ENCODE measurements at places on chromosomes 6 and 20.

DNA sequence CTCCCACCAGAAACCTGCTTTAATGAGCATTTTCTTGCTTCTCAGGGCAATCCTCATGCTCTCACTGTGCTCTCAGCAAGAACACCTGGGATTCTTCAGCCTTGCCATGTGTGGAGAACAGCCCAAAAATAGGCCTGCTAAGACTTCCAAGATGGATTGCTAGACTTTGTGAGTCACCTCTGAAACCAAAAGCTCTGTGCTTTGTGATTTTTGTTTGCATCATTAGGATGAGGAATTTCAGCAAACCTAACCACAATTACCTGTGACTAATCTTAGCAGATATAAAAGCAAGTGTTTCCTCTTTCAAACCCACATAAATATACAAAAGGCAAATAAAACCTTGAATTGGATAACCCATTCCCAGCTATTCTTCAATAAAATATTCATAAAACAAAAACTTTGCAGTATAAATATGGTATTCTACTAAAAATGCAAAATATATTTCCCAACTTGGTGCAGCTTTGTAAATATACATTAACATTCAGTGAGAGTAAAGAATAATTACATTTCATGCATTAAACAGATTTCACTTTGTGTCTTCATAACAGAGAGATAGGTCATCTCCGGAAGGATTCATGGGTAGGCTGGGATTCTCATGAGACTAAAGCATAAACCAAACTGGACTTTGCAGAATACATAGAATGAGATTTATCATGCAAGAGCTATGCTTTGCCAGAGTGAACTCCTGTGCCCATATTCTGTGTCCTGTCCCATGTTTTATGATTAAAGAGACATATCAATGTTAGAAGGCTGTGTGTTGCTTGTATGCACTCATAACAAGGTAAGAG, 33.5 kb downstream of the TPBG start:
- peak; percentile 96 for DNase-seq

DNA sequence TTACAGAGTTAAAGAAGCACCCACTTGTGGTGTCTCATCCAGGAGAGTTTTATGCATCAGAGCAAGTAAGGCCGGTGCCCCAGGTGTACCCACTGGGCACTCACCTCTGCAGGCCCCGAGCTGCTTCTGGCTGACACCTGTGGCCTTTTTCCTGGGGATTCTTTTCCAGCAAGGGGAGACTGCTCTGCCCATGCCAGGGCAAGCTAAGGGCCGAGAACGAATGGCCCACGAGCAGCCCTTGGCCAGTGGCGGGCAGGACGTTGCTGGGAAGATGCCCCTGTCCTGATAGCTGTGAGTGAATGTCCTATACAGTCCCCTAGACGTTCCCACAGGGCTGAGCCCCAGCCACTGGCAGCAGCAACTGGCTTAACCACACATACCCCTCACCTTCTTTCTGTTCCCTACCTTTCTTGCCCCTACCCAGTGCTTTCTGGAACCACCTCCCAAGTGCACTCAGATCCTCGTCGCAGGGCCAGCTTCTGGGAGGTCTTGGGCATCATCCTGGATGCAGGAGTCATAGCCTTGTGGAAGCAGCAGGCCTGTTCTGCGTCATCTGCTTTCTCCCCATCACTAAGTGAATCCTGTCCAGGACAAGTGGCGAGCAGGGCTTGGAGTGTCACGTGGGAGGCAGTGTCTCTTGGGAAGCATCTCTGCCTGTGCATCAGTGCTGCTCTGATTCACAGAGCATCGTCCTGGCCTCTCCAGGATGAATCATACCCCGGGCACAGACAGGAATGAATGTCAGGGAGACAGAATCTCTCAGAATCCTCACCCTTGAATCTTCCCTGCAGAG, 32.5 kb downstream of the SYNDIG1 start:
- DNase-seq: peak; percentile 70

DNA sequence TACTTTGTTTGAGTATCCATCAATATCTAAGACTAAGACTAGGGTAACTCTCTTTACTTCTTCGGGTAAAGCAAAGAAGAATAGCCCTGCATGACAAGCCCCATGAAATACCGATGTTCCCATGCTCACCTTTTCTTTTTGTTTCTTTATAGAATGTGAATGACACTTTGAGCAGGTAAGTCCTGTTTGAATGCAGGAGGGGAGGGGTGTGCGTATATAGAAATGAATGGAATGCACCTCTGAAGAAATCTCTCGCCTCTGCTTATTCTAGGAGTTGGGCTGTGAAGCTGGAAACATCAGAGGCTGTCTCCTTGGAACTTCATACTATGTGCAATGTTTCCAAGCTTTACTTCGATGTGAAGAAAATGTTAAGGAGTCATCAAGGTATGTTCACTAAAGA, 10.3 kb downstream of the TRIM38 start:
- no peak for DNase-seq

GRCh38 chr20:40630713-40631112, 58.3 kb downstream of the MAFB start:
- DNase-seq: no peak

GRCh38 chr6:161853657-161854056, 579.8 kb upstream of the AGPAT4 start:
- no peak for DNase-seq

GRCh38 chr6:21598674-21599023, 5.1 kb downstream of the SOX4 start:
- DNase-seq: no peak

GRCh38 chr6:160379466-160379865, 31.3 kb downstream of the SLC22A3 start:
- DNase-seq: peak; percentile 79

GRCh38 chr20:35768731-35769664, 2.8 kb upstream of the PHF20 start:
- DNase-seq: peak; percentile 99

DNA sequence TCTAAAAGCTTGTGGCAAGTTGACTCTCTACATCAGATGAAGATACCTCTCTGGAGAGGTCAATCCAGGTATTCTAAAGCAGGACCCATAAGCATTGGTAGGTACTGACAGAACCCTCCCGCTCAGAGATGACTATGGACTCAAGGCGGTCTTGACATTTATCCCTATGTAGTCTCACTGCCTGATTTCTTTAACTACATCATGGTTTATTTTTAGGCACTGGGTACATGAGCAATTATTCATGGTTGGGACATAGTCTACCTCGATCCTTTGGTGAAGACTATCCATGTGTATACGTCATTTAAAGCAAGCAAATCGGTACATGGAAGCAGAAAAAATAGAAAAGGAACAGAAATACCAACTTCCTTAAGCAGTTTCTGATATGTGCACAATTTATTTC, 136.2 kb upstream of the TAB2 start:
- no peak for DNase-seq

GRCh38 chr6:31758281-31758680, 4.2 kb upstream of the SAPCD1 start:
- no peak for DNase-seq

DNA sequence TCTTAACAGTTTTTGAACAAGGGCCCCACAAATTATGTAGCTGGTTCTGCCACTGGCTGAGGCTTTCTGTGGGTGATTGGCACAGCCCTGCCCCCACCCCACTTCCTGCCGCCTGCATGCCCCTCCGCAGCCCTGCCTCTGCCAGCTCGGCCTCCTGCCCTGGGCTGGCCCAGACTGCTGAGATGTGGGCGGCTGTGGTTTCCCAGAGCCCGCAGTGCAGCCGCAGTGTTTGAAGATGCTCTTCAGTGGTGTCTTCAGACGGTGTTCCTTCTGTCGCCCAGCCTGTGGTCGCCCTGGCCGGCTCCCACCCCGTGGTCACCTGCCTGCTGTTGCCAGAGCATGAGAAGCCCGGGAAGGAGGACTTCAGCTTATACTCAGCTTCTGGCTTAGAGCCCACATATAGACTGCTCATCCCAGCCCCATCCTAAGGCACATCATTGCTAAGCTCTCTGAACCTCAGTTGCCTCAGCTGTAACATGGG, 154.3 kb downstream of the VEGFA start:
- DNase-seq: peak; percentile 28

- no peak for DNase-seq
These were observed 114.9 kb downstream of the GRM4 start for GRCh38 chr6:34030831-34031624.

GRCh38 chr6:56899311-56899710, 55.6 kb upstream of the BEND6 start:
- DNase-seq: peak; percentile 30

DNA sequence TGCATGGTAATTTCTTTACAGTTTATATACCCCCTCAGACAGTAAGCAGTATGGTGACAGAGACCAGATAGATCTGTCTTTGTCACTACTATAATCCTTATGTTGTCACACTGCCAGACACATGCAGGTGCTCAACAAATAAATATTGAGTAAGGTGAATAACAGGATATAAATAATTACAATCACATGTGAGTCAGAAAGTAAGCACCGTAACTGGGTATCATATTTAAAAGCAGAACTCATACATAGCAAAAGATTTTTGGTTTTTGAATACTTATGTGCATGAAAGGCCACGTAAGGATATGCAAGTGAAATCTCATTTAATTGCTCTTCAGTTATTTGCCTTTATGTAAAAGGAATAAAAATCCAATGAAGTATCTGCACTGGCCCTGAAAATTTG, 17.4 kb downstream of the CNBD2 start:
- no peak for DNase-seq

DNA sequence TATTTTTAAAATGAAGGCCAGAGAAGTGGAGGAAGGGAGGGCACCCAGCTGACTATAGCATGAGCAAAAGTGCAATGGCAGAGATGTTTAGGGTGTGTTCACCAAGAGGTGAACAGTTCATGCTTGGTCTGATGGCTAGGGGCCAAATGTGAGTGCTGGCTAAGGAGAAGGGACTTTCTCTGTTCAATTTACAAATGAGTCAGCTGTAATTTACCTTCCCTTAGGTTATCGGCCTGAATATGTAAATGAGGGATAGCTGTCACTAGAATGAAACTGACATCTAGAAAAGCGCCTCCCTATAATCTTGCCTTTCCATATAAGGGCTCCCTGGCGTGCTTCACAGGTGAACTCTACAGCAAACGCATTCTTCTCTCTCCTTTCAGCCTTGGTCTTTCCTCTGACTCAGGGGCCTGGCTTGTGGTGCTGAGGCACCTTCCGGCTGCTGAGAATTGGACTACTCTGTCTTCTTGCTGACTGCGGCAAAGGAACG, 114.7 kb upstream of the BACH2 start:
- peak; percentile 53 for DNase-seq

GRCh38 chr6:56505512-56506260, 137.0 kb downstream of the DST start:
- DNase-seq: no peak

DNA sequence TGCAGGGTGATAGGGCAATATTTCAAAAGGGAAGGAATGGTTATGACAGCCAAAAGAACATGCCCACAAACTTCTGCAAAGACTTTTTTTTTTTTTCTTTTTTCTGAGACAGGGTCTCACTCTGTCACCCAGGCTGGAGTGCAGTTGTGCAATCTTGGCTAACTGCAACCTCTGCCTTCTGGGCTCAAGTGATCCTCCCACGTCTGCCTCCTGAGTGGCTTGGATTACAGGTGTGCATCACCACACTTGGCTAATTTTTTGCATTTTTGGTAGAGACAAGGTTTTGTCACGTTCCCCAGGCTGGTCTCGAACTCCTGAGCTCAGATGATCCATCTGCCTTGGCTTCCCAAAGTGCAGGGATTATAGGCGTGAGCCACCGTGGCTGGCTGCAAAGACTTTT, 117.6 kb upstream of the ADGRF1 start:
- no peak for DNase-seq

DNA sequence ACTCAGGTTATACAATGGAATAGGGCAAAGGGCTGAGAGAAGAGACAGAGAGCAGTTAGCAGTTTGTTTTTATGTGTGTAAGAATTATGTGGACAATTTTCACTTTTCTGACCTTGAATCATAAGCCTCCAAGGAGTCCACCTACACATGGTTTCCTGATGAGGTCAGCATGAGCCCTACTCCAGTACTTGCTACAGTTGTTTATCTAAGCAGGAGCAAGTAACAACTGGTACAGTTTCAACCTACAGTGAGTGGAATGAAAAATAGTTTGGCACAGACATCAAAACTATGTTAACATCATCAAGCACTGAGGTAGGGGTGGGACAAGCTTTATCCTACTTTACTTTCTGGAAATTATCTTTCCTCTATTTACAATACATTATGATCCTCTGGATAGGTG, 426.7 kb upstream of the ID4 start:
- DNase-seq: peak; percentile 79

DNA sequence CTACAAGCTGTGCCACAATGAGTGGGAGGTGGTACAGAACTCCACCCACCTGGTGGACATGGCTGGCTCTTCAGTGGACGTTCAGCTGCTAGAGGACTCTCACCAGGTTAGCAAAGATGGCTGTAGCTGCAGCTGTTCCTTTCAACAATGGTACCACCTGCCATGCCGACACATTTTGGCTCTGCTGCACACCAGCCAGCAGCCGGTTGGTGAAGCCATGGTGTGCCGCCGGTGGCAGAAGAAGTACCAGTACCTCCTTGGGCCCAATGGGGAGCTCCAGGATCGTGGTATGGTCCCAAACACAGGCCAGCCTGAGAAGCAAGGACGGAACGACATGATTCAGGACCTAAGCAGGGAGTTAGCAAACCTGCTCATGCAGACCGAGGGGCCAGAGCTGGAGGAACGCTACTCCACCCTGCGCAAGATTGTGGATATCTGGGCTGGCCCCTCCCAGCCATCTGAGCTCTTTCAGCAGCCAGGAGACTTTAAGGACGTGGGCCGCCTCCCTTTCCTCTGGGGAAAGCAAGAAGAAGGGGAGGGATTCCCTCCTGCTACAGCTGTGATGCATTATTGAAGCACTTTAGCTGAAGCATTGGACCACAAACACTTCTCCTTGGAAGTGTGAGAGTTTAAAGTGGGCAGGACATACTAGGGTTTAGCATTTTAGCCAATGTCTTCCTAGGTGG, 2.8 kb upstream of the ZSWIM1 start:
- no peak for DNase-seq

DNA sequence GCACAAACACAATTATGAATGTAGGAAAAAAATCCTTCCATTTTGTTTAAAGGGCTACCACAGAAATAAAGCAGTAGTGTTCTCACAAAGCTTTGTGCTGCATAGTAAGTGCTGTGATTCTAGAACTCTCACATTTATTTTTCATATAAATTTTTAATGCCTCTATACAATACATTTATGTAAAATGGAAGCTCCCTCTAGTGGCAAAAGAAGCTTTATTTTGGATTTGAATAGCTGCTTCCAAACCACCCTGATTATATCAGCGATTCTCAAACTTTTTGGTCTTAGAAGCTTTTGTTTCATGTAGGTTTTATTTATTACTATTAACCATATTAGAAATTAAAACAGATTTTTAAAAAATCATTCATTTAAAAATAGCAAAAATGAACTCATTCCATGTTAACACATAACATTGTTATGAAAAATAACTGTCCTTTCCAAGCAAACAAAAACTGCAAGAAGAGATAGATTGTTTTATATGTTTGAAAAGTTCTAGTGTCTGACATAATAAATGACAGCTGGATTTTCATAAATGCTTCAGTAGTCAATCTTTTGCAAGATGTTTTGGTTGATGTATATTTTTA, 38.4 kb downstream of the HS3ST5 start:
- DNase-seq: peak; percentile 55

GRCh38 chr6:101662111-101662897, 268.8 kb downstream of the GRIK2 start:
- DNase-seq: no peak
